Pancreas (tissue), 10 donors: ENCODE measurements at places on chromosomes 1 and 21. TPM values are rescaled to one million over a fixed set of nuclear protein-coding genes. Genes with fewer than 3 reads are reported as not detected.

- H3K36me3 ChIP-seq, result no peaks in the 10 kb centered on the region
- H3K27ac ChIP-seq, result no peak overlapping the region
- no peaks in the 10 kb centered on the region for H3K4me1 ChIP-seq
- no peak overlapping the region for H3K4me3 ChIP-seq
- DNase-seq, result no peak
Observed at GRCh38 chr1:88001460-88001859, 672.8 kb downstream of the LMO4 start.

GRCh38 chr1:178451529-178451928 is 45.2 kb downstream of the CLEC20A start:
- H3K4me1 ChIP-seq, result no peaks in the 10 kb centered on the region
- H3K27me3 ChIP-seq, result no peaks in the 10 kb centered on the region
- H3K4me3 ChIP-seq, result no peak overlapping the region
- no peak overlapping the region for H3K27ac ChIP-seq
- no peak for DNase-seq
- no peaks in the 10 kb centered on the region for H3K36me3 ChIP-seq

SEMA4A gene
- 5.4 TPM for polyA plus RNA-seq

GRCh38 chr1:86846164-86846647 is 67.7 kb downstream of the SELENOF start:
- DNase-seq, result no peak
- no peak overlapping the region for H3K4me3 ChIP-seq
- H3K27me3 ChIP-seq, result no peaks in the 10 kb centered on the region
- H3K4me1 ChIP-seq, result no peaks in the 10 kb centered on the region

- H3K4me3 ChIP-seq, result no peak overlapping the region
- DNase-seq, result no peak
- H3K27ac ChIP-seq, result no peak overlapping the region
- H3K36me3 ChIP-seq, result no peaks in the 10 kb centered on the region
Observed at GRCh38 chr1:208759255-208759654, 515.1 kb upstream of the PLXNA2 start.

DNA sequence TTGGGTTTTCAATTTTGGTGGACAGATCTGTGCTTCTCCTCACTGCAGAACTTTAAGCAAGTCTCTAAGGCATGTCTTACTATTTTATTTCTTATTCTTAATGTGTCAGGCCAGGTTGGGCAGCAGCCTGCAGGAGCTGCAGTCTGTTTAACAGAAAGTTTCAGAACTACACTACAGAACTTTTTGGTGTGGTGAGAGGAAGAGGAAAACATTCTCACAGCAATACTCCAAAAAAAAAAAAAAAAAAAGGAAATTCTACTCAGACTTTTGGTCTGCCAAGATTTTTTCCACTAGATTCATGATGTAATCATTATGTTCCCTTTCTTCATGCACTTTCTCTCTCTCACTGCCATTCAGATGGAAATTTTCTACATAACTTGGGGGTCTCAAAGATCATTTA is 255.2 kb downstream of the COL11A1 start:
- DNase-seq, result no peak
- H3K36me3 ChIP-seq, result no peaks in the 10 kb centered on the region
- no peaks in the 10 kb centered on the region for H3K4me1 ChIP-seq
- no peak overlapping the region for H3K4me3 ChIP-seq

DNA sequence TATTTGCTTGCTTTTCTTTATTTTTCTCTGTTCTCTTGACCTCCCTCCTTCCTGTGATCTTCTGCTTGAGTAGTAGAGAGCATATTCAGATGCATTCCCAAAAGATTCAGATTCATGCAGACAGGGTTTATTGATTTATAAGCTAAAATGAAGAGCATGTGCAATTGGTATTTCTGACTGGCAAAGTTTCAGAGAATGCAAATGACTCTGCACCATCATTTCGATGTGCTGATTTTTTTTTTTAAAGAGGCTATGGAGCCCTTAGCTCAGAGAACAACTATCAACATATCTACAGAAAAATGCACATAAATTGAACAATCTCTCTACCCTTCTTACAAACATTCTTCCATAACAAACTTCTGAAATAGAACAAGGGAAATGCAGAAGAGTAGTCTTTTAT is 312.0 kb downstream of the VAV3 start:
- no peak overlapping the region for H3K4me3 ChIP-seq
- H3K27me3 ChIP-seq, result no peaks in the 10 kb centered on the region
- peaks cover 2% of the 10 kb centered on the region for H3K4me1 ChIP-seq
- no peak for DNase-seq
- no peak overlapping the region for H3K27ac ChIP-seq
- no peaks in the 10 kb centered on the region for H3K36me3 ChIP-seq

DNA sequence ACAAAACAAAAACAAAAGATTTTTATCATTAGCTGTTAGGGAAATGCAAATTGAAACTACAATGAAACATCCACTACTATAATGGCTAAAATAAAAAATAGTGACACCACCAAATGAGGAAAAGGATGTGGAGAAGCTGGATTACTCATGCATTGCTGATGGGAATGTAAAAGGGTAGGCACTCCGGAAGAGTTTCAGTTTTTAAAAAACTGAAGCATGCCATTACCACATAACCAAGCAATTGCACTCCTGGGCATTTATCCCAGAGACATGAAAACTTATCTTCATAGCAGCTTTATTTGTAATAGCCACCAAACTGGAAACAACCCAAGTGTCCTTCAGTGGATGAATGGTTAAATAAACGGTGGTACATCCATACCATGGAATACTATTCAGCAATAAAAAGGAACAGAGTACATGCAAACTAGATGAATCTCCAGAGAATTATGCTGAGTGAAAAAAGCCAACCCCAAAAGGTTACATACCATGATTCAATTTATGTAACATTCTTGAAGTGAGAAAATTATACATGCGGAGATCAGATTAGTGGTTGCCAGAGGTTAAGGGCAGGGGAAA is 14.5 kb upstream of the CFAP298 start:
- no peaks in the 10 kb centered on the region for H3K36me3 ChIP-seq
- no peaks in the 10 kb centered on the region for H3K27me3 ChIP-seq
- H3K4me3 ChIP-seq, result no peak overlapping the region
- DNase-seq, result no peak
- no peaks in the 10 kb centered on the region for H3K4me1 ChIP-seq

DNA sequence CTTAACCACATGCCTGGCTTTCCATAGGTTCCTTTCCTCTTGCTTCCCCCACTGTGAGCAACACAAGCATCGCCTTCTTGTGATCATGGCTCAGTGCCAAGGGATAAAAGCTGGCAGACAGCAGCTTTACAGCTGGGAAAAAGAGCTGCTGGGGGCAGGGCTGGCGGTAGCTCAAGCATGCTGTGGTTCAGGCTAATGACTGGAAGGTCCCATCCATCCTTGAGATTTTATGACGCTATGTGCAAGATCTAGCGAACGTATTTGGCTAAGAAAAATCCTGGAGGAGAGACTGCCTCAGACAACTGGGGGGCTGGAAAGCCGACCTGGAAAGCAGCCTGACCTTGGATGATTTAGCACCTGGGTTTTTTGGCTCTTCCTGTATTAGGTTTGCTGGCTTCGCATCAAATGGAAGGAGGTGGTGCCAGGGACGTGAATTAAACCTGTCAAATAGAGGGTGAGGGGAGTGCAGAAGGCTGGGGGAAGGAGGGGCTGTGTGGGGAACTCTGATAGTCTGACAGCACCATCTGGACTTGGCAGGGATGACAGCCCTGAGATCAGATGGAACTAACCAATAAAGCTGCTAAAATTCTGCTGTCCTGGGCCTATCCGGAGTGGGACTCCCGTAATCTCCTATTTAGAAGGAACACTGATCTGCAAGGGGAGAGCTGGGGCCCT is 34.8 kb downstream of the ZMYND12 start:
- DNase-seq, result peak; percentile 68
- peaks cover 13% of the 10 kb centered on the region for H3K4me1 ChIP-seq
- H3K36me3 ChIP-seq, result no peaks in the 10 kb centered on the region
- H3K27me3 ChIP-seq, result no peaks in the 10 kb centered on the region
- H3K4me3 ChIP-seq, result no peak overlapping the region

TMPRSS3 gene
- 10.9 TPM for polyA plus RNA-seq

GRCh38 chr1:8122477-8123407 is 96.6 kb upstream of the ERRFI1 start:
- H3K27ac ChIP-seq, result peak overlapping the region; percentile 73
- H3K4me3 ChIP-seq, result no peak overlapping the region
- peaks cover 20% of the 10 kb centered on the region for H3K4me1 ChIP-seq

GRCh38 chr21:46551636-46552241 is 53.1 kb downstream of the S100B start:
- no peaks in the 10 kb centered on the region for H3K4me1 ChIP-seq
- no peak overlapping the region for H3K4me3 ChIP-seq
- DNase-seq, result no peak

DSTYK gene
- polyA plus RNA-seq, result 4.3 TPM

ST6GALNAC3 gene
- 0.54 TPM for polyA plus RNA-seq

DNA sequence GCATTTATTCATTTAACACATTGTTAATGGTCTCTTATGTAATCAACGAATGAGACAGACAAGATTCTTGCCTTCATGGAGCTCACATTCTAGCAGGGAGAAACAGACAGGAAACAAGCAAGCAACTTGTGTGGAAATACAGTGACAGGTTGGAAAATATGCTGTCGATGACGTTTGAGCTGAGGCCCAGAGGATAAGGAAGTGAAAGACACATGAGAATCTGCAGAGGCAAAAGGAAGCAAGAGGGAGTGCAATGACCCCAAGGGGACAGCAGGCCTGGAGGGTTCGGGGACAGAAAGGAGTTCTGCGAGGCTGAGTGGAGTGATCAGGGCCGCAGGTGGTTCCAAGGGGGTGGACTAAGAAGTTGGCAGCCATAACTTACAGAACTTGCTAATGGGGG is 60.6 kb upstream of the AKT3 start:
- H3K27ac ChIP-seq, result no peak overlapping the region
- H3K4me1 ChIP-seq, result no peaks in the 10 kb centered on the region
- H3K4me3 ChIP-seq, result no peak overlapping the region
- no peaks in the 10 kb centered on the region for H3K36me3 ChIP-seq
- H3K27me3 ChIP-seq, result peaks cover 4% of the 10 kb centered on the region

DNA sequence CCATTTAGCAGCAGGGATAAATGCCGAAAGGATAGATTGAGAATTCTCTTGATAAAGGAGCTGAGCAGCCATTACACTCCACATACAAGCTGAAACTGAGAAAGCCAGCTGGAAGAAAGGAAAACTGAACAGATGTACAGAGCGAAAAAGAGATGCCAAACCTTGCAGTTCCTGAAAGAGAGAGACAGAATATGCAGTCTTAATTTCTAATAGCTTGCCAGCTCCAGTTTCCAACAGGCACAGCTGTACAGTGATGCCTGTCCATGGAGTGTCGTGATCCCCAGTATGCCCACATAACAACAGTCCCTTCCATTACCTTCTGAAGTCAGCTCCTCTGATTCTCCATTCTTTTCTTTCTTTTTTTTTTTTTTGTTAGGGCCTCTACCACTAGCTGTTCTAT is 22.7 kb downstream of the ABL2 start:
- no peak for DNase-seq
- H3K36me3 ChIP-seq, result no peaks in the 10 kb centered on the region
- H3K27me3 ChIP-seq, result no peaks in the 10 kb centered on the region
- H3K4me1 ChIP-seq, result peaks cover 34% of the 10 kb centered on the region
- H3K27ac ChIP-seq, result no peak overlapping the region

DNA sequence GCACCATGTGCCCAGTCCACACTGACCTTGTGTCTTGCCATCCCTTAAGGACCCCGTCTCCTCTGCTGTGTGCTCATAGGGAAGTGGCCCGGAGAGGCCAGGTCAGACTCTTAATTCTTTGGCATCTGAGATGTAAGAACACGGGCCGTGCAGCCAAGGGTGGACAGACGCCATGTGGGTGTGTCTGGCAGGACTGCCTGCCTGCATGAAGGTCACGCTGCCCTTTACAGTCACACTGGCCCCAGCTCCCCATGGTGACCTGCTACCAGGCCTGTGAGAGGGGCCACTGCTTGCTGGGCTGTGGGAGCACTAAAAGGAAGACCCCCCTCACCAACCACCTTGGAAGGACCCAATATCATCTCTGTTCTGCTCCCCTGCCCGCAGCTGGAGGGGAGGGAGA is 17.7 kb downstream of the DHRS3 start:
- peaks cover 39% of the 10 kb centered on the region for H3K4me1 ChIP-seq
- peak overlapping the region; percentile 5 for H3K27ac ChIP-seq
- no peaks in the 10 kb centered on the region for H3K36me3 ChIP-seq
- no peaks in the 10 kb centered on the region for H3K27me3 ChIP-seq
- H3K4me3 ChIP-seq, result no peak overlapping the region
- DNase-seq, result peak; percentile 64

DNA sequence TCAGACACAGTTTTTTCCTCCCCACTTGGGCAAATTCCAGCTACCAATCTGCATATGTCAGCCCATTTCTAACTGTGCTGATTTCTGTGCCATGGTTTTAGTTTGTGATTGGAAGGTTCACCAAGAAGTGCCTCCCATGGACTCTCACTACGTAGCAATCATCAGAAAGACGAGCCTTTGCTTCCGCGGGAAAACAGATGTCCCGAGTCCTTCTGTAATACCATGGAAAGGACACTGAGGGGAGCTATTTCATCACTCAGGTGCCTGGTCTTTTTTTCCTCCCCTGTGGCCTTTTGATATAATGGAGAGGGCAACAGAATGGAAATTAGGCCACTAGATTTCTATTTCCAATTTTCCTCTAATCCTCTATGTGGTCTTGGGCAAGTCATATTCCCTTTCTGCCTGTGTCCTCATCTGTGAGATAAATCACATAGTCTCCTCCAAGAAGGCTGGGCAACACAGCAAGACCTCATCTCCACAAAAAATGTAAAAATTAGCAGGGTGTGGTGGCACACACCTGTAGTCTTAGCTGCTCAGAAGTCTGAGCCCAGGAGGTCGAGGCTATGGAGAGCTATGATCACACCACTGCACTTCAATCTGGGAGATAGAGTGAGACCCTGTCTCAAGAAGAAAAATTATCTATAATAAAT is 24.8 kb downstream of the LEMD1 start:
- H3K27ac ChIP-seq, result no peak overlapping the region
- no peaks in the 10 kb centered on the region for H3K4me1 ChIP-seq
- no peaks in the 10 kb centered on the region for H3K27me3 ChIP-seq

DNA sequence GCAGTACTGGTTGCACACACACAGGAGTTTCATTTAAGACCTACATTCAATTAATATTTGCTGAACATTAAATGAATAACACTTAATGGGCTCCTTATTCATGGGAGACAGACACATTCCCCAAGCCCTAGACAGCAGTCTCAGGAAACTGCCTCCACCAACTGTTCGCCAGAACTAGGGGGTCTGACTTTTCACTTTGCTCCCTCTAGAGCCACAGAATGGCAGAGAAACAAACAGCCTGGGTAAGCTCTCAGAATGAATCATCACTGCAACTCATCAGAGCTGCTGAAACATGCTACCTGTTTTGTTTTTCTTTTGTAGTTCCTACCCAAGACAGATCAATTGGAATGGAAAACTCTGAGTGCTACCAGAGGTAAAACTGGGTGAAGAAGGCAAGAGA is 31.7 kb downstream of the ELK4 start:
- DNase-seq, result no peak
- no peak overlapping the region for H3K4me3 ChIP-seq
- no peaks in the 10 kb centered on the region for H3K36me3 ChIP-seq
- peaks cover 14% of the 10 kb centered on the region for H3K4me1 ChIP-seq
- H3K27ac ChIP-seq, result no peak overlapping the region
